ENCODE measurements at places on chromosomes 2 and 18.

- DNase-seq = no peak
These were observed 68.5 kb upstream of the CHST9 start for GRCh38 chr18:27253571-27253970.

DNA sequence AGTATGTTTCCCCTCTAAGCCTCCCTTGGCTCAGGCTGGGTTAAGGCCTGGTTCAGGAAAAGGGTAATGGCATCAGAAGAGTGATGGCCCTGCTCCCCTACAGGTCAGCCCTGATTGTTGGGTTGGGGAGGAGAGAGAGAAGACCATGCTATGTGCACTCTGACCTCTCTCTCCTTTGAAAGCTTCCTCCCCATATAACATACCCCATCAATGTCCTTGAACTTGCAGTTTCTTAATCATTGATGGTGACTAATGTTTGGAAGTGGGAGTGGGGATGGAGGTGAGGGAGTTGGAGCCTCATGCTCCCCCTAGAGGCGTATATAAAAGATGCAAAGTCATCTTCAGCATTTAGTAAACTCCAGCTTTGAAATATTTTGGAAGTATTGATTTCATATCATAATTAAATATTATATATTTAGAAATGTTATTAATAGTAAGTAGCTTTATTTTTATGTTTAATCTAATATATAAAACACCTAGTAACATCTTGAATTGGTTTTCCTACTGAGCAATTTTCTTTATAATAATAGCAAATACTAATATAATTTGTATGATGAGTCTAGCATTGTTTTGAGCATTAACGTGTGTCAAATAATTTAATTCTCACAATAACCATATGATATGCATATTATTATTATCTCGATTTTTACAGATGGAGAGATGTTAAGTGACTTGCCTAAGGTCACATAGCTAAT lies 8.8 kb downstream of the PLCL1 start:
- DNase-seq = peak; percentile 18

GRCh38 chr2:47221039-47221438 lies 65.9 kb upstream of the STPG4 start:
- no peak for DNase-seq

GRCh38 chr2:138071720-138072719 lies 107.7 kb downstream of the HNMT start:
- DNase-seq = no peak

- no peak for DNase-seq
These were observed 319.8 kb downstream of the RND3 start for GRCh38 chr2:150167711-150168110.

GRCh38 chr18:8741532-8741931 lies 36.2 kb downstream of the MTCL1 start:
- DNase-seq = no peak

DNA sequence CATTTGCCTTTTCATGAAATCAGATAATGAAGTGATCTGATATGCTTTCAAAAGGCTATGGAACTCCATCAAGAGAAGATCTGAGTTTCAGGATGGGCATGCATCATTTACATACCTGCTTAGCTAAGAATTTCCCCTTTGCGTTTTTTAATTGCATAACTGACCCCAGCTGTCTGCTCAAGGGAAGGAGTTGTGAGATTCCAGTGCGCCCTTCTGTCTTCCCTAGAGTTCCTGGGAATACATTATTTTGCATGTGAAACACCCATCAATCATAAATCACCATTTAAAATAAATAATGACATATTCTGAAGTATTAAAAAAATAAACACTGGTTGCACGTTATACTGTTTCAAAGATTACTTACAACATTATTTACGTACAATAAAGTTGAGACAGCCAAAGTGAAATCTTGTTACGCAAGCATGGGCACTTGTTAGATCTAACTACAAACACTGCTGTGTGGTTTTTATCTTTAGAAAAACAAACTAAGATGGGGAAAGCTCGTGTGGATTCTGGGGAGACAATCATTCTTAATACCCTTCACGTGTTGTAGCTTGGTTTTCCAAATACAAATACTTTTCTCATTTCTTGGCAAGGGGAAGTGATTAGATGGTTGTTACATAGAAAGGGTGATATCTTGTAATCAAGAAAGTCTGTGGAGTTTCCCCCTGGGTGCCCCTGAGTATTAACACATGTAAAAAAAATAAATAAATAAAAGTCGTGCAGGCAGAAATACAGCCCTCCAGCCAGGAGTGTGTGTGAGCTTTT lies 125.7 kb upstream of the LMAN1 start:
- DNase-seq = no peak

DNA sequence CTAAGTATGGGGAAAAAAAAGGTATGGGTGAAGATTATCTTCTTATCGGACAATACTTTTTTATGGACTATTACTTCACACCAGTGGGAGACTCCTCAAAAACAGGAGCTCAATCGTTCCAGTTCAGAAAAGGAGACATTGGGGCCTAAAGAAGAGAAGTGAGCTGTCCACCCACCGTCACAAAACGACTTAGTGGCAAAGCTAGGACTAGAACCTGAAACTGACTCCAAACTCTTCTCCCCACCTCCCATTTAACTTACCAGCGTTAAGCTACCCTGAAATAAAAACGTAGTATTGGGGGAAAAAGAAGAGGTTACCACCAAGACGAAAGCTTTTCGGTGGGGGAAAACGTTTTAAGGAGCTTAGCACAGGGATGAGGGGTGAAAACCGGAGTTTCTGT lies 503 bp downstream of the GTF3C3 start:
- no peak for DNase-seq

DNA sequence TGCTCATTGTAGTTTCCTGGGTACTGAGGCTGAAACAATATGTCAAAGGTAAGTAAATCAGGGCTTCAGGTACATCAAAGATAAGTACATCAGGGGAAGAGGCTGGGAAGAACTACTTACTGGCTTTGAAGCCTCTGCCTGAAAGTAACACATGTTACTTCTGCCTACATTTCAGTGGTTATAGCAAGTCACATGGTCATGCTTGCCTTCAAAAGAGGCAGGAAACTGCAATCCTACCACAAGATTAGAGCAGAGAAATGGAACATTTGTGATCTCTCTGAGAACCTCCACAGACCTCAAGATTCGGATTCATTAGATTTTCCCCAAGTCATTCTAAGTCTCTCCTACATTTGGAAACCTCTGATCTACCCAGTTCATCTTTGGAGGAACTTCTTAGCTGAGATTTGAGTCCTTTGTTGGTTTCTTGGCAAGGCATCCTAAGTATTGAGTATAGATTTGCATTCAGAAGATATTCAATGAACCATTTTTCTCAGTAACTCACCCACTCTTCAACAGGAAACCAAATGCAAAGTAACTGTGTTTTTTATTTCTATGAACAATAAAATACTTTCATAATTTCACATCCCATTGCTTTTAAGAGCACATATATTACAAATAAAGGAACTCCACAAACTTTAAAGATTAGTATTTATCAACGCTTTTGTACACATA lies 48.5 kb upstream of the CCDC195 start:
- no peak for DNase-seq

- no peak for DNase-seq
These were observed 791.5 kb downstream of the BCL11A start for GRCh38 chr2:59761966-59762365.

DNA sequence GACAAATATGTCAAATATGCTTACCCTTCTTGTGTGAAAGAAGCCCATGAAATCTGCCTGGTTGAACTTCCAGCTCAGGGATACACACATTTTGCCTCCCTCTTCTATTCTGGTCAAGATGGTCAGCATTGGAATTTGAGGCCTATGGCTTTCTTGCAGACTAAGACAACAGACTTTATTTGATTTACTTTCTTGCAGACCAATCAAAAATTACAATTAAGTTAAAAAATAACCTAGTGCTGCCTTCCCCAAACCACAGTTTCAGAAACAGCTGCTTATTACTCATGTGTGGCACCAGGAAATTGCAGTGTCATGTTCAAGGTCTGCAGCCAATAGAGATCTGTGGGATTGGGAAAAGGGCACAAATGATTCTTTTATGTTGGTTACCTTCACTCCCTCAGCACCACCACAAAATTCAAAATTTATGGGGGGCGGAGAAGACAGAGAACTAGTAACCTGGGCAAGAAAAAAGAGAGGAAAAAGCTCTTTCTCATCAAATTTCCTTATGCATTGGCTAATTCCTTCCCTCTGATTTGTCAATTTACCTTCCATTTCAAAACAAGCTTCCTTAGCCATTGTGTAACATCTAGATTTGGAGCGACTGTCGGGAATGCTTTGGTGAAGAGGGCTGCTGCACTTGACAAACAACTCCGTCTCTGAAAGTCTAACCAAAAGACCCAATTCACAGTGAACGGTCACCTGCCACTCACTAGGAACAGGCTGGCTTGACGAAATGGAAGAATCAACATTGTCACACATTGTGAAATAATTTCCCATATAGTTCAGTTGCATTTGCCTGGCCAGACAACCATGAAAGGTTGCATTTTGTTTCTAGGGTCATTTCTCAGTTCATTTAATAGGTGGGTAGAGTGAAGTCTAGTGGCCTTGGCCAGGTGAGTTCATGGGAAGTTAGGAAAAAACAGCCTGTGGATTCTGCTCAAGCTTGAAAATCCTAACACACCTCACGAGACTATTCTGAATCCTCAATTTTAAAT lies 100.4 kb upstream of the FZD5 start:
- DNase-seq = peak; percentile 28

DNA sequence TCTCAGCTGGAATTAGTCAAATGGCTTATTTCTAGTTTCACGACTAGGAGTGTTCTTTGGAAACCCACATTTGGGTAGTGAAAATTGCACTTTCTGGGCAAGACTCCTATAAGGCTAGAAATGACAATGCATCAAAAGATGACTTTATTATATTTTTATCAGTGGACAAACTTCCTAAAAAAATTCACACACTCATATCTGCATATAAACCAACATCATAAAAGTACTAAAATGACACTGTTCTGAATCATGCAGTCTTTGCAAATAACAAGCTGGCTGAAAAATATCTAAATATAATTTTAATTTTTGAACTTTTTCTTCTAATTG lies 17.6 kb downstream of the MXD1 start:
- DNase-seq = no peak

DNA sequence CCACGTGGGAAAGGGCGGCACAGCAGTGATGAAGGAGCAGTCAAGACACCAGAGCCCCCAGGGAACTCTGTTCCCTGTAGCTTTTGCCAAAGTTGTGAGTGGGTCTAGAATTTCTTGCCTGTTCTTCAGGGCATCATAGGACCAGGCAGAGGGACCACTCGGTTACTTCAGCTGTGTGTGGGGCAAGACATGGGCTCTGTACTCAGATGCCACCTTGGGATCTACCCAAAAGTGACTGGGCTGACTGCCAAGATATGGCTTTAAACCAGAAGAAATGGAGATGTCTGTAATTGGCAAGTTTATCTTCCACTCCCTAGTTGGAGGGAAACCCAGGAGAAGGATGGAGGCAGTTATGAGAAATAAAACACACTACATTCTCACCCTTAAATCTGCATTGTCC lies 29.6 kb downstream of the KCNF1 start:
- no peak for DNase-seq

- DNase-seq = no peak
These were observed 35.9 kb downstream of the PSD4 start for GRCh38 chr2:113209646-113210171.
